RWPE1 (cell line): ENCODE measurements at places on chromosomes 4 and X.

GRCh38 chr4:98565681-98566301, 92.6 kb downstream of the TSPAN5 start:
- DNase-seq, result no peak

GRCh38 chr4:77595364-77595973, 10.2 kb upstream of the CXCL13 start:
- no peak for DNase-seq

DNA sequence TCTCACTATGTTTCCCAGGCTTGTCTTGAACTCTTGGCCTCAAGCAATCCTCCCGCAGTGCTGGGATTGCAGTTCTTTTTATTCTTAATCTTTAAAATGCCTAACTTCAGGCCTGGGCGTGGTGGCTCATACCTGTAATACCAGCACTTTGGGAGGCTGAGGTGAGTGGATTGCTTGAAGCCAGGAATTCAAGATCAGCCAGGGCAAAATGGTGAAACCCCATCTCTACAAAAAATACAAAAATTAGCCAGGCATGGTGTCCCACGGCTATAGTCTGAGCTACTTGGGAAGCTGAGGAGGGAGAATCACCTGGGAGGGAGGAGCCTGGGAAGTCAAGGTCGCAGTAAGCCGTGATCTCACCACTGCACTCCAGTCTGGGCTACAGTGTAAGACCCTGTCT, 45.9 kb downstream of the PLS3 start:
- no peak for DNase-seq

DNA sequence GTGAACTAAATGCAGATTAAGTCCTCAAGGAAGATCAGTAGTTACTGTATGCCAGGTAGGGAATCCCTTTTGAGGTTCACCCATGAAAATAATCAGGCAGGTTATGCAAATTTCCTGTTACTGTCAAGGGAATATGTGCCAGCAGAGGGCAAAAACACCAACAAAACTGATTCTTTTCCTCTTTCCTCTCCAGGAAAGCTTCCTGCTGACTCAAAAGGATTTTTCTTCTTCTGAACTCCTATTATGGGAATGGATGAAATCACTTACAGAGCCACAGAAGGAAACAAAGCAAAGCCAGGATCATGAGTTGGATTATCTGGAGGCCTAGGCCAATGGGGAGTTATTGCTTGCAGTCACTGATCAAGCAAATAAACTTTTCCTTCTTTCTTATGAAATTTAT, 49.7 kb downstream of the TMPRSS11F start:
- DNase-seq, result peak; percentile 13

DNA sequence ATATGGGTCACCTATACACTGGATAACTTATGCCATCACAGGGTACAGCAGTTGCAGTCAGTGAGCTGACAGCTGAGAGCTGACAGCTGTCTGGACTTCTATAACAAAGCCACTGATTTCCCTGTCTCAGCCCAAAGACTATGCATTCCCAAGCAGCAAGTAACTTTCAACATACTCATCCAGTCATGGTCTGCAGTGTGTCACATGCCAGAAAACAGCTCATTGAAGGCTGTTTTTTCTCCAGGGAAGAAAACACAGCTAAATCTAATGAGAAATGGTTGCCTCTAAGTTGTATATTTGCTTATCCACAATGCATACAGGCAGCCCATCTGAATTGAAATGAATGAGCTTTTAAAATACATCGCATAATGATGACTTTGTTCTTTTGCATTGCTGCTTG, 6.3 kb downstream of the KIAA1210 start:
- DNase-seq, result no peak

GRCh38 chr4:93834249-93835066, 5.9 kb downstream of the ATOH1 start:
- no peak for DNase-seq

DNA sequence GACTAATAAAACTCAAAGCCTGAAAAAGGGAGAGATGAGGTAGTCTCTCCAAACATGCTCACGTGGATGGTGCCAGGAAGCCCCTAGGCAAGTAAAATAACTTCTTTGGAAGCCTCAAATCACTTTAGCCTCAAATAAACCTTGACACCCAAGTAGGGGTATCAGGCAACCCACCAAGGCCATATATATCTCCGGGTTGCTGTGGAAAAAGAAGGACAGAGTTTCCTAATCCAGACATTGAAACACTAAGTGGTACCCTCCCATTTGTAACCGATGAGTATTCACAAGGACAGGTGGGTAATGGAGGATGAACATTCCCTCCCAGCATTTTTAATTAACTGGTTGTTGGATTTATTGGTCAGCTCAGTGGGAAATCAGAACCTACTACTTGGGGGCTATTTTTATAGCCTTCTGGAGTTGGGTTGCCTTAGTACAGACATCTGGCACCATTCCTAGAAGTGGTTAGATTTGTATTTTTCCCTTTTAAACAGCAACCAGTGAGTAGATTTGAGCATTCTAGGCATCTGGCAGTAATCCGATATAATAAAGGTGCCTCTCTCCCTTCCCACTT, 87.7 kb downstream of the GPC3 start:
- DNase-seq, result no peak

DNA sequence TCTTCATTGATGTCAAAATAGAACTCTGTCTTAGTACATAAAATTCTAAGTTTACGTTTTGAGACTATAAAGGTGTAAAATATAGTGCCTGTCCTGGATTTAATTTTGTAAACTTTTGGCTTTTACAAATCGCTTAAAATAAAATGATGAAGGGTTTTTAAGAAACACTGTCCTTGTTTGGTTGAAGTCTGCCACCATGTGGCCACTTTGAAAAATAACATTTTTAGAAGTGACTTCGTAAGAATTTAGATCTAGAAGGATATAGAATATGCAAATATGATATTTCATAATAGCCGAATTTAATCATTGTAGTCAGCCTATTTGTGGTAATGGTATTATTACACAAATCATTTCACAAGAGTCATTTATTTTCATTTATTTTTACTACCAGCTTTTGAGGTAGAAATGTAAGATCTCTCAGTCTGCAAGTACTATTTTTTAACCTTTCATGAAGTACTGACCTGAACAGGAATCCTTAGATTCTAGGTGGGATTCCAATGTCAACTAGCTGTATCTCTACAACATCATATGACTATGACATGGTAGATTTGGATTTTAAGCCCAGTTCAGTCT, 31.0 kb upstream of the FAT4 start:
- peak; percentile 11 for DNase-seq

DNA sequence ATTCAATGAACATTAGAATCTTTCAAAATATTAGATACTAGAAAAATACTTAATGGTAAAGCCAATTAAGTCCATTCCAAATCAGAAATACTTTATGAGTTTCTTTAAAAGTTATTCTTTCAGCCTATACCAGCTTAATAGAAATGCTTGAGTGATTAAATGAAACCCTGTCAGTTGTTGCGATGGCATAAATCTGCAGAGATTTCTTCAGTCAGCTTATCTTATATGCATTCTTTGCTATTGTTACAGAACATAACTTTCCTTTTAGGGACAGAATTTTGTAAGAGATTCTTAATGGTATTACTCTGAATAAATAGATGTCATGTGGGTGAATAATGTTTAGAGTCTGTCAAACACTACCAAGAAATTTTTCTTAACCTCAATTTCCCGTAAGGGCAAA, 325.0 kb upstream of the HAND2 start:
- DNase-seq, result no peak

DNA sequence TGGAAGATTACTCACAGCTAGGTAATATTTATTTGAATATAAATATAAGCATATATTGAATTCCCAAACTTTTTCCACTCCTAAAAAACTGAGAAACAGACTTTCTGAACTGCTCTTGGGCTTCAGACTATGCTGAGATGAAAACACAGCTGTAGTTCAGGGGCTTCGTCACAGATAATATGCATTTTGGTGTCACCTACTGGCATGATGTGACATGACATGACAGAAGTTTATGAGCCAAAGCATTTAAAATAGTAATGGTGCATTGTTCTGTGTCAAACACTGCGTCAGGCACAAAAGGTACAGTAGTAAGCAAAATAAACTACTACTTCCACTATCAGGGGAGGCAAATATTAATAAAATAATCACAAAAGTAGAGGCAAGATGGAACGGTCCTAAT, 171.3 kb downstream of the BTC start:
- DNase-seq, result no peak

DNA sequence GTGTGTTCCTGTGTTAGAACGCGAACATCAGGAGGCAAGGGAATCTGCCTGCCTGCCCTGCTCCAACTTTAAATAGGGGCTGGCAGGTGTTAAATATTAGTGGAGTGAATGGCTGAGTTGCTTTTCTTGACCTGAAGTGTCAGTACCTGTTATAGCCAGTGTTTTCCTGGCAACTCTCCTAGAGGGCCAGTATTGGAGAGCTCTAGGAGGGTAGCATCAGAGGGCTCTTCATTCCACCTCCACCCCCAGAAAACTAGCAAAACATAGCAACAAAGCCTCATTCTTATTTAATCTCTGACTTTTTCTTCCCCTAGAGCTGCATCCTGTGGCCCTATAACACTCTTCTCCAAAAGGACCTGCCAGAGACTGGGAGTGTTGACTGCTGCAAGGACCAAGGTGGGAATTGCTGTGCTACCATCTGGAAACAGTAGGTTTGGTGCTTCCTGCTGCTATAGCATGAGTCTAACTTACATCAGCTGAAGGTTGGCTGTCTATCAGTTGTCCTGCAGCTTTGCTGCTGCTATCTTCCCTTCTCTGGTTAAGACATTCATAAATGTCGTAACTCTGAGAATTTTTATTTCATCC, 33.5 kb downstream of the SGMS2 start:
- no peak for DNase-seq

- DNase-seq, result no peak
Measured at GRCh38 chr4:40628888-40629287, 776 bp downstream of the RBM47 start.

DNA sequence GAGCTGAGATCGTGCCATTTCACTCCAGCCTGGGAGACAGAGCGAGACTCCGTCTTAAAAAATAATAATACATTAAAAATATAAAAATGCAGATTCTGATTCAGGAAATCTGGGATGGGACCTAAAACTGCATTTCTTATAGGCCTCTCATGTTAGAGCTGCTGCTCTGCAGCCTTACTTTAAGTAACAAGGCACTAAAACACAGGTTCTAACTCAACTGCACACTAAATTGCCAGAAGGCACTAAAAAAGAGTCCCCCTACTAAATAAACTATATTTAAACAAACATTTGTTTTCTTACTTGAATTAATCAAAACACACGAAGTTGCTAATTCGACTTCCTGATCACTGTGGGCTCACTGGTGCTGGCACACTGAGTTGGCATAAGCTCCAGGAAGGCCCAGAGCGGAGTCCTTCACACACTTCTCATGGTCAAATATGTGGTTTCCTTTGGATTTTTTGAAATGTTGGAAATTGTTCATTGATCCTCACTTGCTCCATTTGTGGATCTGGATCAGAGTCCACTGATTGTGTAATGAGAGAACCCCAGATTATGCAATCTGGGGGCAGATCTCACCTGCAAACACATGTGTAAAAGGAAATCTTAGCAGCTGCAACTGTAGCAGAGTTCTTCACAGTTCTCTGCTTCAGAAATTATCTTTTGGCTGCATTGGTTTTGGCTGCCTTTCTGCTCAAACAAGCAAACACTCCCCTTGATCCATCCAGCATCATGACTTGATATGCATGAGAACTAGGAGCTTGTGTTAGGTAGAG, 59.3 kb downstream of the AFF1 start:
- no peak for DNase-seq

DNA sequence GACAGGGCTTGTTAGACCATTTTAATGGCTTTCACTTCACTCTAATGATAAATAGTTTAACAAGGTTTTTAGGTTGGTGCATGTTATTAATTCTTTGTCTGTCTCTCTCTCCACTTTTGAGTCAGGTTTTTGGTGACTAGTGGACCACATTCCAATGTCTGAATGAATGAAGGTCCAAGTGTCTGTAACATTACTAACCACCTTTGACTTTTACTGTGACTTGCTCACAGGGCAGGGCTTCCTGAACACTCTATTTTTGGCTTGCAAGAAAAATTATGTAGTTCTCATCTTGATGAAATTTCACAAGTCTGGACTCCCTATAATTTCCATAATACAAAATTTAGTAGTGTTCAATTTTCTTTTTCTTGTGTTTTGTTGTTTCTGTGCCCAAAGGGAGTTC, 78.9 kb upstream of the BMPR1B start:
- DNase-seq, result peak; percentile 5

DNA sequence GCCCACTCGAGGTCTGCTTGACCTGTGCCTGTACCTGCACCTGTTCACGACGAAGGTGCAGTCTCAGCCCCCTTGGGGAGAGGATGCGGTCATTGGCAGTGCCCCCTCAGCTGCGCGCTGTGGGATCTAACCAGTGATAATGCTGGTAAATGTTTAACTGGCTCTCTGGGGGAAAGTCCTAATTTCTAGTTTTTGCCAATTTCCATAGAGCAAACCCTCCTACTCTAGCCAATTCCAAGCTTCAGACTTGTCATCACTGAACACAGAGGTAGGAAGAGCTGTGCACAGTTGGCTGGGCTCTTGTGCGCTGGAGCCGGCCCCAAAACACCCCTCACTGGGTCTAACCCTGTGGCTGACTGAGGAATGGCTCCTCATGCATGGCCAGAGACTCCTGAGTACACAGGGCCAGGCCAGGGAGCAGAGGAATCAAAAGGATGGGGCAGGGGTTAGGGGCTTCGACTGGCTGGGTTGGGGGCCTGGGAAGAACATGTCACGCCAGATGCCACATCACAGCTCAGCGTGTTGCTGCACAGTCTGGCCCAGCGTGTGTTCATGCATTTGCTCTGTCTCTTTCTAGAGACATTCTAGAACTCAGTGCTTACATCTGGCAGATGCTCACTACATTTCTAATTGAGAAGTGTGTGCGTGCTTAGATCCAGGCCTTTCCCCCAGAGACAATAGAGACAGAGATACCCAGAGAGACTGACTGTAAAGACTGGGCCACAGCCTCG, 270.8 kb downstream of the BCOR start:
- DNase-seq, result no peak

- DNase-seq, result peak; percentile 15
Measured at GRCh38 chrX:103211012-103211715, 3.7 kb upstream of the BEX4 start.

GRCh38 chrX:48003367-48003757, 427 bp downstream of the ZNF182 start:
- DNase-seq, result no peak

DNA sequence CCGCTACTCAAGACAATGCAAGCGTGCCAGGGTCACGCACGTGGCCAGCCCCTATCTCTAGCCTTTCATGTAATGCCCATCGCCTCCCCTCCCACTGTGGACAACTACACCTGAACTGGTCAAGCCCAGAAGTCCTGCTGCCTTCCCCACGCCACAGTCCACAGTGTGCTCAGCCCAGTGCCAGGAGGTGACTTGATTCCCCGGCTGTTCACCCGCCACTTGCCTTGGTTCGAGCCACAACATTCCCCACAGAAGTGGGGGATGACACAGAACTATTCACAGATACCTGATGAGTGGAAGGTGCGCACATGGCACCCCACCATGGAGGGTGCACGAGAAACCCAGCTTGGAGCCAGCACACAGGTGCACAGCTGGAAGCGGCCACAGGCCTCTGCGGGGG, 6.8 kb downstream of the ARHGAP4 start:
- DNase-seq, result no peak
